Cardiac muscle cell (in vitro differentiated cells and primary cell): ENCODE measurements at places on chromosomes 7 and 10.

DNA sequence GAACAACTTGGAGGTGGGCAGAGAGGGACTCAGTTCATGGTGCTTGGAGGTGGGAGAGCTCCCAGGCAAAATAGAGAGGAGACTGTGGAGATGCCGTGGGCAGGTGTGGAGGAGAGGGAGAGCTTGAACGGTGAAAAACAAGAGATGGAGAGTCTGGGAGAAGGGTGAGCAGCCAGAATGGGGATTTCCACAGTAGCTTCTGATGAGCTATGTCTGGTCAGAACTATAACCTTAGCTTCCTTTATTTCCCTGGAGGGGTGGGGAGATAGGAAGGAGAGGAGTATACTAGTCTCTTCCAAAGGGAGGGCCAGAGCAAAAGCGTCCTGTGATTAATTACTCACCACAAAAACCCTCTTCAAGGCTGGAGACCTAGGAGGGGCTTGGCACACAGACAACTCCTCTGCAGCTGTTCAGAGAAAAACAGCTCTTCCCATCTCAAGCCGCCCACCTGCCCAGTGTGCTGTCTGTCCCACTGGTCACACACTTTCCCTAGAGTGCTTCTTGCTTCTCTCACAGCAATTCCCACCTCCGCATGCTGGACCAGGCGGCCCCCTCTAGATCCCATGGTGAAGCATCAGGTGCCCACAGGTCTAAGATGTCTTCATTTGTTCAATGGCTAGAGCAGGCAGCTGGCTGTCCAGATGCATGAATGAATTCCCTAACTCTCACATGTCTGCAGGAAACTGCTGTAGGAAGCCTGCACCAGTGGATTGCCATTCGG is 41.9 kb downstream of the TAS2R41 start:
- peak; percentile 61 for DNase-seq
- no peaks in the 10 kb centered on the region for H3K36me3 ChIP-seq
- H3K4me3 ChIP-seq: no peak overlapping the region
- H3K4me1 ChIP-seq: no peaks in the 10 kb centered on the region

- H3K36me3 ChIP-seq: no peaks in the 10 kb centered on the region
- no peaks in the 10 kb centered on the region for H3K27me3 ChIP-seq
- H3K4me3 ChIP-seq: peak within 1 kb of the TSS; percentile 45
- DNase-seq: no peak
- H3K27ac ChIP-seq: no peak within 1 kb of the TSS
- no peaks in the 10 kb centered on the region for H3K4me1 ChIP-seq
Observed at GRCh38 chr10:24952143-24952706, at the start of gene PRTFDC1. PRTFDC1 (minus strand) TSS chr10:24952606; CDS start chr10:24952575, 31 bp downstream.

DNA sequence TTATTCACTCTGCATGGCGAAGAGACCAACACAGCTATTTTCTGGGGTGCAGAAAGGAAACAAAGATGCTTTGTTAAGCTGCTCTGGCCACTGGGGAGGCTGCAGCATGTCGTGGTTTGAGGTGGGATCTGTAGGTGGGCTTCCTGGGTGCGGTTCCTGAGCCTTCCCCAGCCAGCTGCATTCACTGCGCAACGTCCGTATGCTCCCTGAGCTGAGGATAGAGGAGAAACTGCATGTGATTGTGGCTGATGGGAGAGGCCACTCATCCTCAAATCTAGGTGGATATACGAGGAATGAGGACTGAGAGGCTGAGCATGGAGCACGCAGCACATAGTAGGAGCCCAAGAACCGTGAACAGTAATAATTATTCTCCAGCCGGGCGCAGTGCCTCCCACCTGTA is 9.9 kb upstream of the DNAAF5 start:
- H3K27ac ChIP-seq: no peak overlapping the region
- H3K27me3 ChIP-seq: no peaks in the 10 kb centered on the region
- no peak overlapping the region for H3K4me3 ChIP-seq
- no peak for DNase-seq
- no peaks in the 10 kb centered on the region for H3K36me3 ChIP-seq

- no peak overlapping the region for H3K4me3 ChIP-seq
- H3K27ac ChIP-seq: no peak overlapping the region
- no peaks in the 10 kb centered on the region for H3K27me3 ChIP-seq
- H3K36me3 ChIP-seq: peaks cover 38% of the 10 kb centered on the region
- no peak for DNase-seq
Observed at GRCh38 chr7:99005776-99006175, 127.4 kb downstream of the TRRAP start.

- peak; percentile 25 for DNase-seq
- no peak overlapping the region for H3K27ac ChIP-seq
- no peaks in the 10 kb centered on the region for H3K27me3 ChIP-seq
- H3K4me3 ChIP-seq: no peak overlapping the region
Observed at GRCh38 chr10:13271552-13272163, 28.2 kb downstream of the PHYH start.

DNA sequence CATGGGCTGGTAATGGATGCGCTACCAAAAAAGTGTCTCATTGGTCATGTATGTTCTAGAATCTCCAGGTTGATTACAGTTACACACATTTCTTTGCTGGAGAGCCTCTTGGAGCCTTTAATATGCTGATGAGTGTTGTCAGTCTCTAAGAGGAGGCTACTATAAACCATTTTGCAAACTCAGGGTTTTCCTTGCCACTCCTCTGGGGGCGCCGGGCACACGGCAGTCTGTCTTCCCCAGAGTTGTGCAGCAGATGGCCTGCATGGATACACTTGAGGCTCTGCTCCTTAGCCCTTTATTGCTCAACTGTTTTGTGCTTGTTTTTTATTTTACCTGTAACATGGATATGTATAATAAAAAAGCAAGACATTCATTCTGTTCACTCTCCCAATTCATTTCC is 196.5 kb downstream of the ACTR3B start:
- H3K27me3 ChIP-seq: no peaks in the 10 kb centered on the region
- DNase-seq: no peak
- no peaks in the 10 kb centered on the region for H3K36me3 ChIP-seq
- no peak overlapping the region for H3K27ac ChIP-seq

DNA sequence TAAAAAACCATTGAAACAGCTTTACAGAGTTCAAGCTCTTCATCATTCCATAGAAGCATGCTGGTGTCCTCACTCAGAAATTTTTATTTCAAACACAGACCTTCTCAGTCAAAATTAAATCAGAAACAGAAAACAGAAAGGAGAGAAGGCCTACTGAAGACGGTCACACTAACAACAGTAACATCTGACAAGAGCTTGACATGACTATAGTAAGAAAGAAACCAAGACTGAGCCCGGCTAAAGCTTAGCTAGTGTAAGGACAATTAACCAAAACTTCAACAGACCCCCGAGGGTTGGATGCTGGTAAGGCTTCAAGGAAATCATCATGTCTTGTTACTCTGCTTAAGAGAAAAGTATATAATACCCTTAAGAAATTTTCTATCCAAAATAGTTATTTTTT is 38.6 kb downstream of the MTPN start:
- peak overlapping the region; percentile 92 for H3K27ac ChIP-seq
- no peak overlapping the region for H3K4me3 ChIP-seq
- no peaks in the 10 kb centered on the region for H3K36me3 ChIP-seq
- DNase-seq: no peak
- H3K4me1 ChIP-seq: peaks cover 89% of the 10 kb centered on the region
